ENCODE measurements at places on chromosomes 12 and 14. TPM values are rescaled to one million over a fixed set of nuclear protein-coding genes. Genes with fewer than 3 reads are reported as not detected.

The RFLNA gene
- 1.4 TPM for total RNA-seq

The NANOG gene
- total RNA-seq, result not detected

The BEGAIN gene
- 7.1 TPM for total RNA-seq

The MORN3 gene
- total RNA-seq, result 1.2 TPM

The MYO1H gene
- total RNA-seq, result not detected

The KCNA5 gene
- total RNA-seq, result 1.2 TPM

The GSC gene
- 0.98 TPM for total RNA-seq
